ENCODE measurements at places on chromosomes 3 and 15.

DNA sequence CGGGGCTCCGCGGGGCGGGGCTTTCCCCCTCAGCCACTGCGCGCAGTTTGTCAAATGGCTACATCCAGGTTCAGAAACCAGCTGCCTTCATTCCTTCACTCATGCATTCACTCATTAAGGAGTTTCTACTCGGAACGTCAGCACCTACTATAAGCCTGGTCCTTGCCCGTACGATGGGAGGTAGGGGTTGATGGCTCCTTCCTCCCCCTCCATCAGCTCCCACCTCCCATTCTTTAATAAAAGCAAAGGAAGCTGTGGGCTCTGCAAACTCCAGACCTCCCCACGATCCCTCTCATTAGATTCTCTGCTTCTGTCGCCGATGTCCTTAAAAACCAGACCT is 267 bp upstream of the CFAP92 start:
- DNase-seq, result no peak

GRCh38 chr3:15629860-15630597 is 28.5 kb downstream of the BTD start:
- DNase-seq, result peak; percentile 27

DNA sequence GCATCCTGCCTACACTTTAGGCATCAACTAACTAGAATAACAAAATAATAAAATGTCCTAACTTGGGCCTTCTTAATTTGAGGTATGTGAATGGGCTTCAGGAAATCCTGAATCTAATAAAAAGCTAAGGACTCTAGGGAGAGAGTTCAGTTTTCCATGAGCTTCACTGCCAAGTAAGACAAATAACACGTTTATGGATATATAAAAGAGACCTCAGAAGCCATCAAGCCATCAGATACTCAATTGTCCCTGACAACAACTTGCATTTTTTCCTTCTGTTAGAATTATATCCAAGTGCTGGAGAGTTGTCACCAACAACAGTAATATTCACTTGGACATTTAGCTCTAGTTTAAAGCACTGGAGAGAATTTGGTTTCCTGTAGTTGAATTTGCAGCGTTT is 102.4 kb upstream of the IGSF10 start:
- no peak for DNase-seq

DNA sequence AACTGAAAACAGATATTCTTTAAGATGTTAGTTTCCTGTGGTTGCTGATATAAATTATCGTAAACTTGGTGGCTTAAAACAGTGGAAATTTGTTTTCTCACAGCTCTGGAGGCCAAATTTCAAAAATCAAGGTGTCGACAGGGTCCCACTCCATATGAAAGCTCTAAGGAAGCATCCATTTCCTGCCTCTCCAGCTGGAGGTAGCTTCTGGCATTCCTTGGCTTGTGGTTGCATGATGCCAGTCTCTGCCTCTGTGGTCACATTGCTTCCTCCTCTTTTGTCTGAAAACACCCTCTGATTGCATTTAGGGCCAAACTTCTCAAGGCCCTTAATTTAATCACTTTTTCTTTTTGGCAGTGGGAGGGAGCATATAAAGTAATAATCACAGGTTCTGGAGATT is 96.8 kb downstream of the PPM1L start:
- DNase-seq, result no peak

DNA sequence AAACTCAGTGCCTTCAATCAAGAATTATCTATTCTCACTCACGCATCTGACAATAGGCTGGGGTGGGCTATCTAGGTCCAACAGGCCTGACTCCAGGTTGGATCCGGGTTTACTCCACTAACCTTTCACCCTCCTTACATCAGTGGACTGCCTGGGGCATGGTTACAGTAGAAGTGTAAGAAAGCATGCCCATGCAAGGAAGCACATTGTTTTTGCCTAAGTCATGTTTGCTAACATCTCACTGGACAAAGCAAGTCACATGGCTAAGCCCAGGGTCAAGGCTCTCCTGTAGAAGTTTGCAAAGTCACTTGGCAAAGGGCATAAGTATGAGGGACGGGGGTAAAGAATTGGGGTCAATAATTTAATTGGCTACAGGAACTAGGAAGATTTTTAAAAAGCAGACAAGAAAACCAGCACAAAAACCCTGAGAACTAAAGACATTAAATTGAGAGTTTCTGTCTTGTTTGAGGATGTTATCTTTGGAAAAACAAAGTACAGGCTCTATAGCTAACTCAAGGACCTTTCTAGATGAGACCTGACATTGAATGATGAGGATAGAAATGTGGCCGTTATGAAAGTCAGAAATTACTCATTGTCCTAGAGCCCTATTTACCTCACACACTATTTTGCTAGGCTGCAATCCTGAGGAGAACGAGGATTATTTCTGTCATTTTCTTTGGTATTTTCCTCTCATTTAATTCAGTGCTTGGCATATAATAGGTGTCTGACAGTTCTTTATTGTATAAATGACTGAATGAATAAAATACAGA is 214.2 kb downstream of the IL20RB start:
- DNase-seq, result no peak

DNA sequence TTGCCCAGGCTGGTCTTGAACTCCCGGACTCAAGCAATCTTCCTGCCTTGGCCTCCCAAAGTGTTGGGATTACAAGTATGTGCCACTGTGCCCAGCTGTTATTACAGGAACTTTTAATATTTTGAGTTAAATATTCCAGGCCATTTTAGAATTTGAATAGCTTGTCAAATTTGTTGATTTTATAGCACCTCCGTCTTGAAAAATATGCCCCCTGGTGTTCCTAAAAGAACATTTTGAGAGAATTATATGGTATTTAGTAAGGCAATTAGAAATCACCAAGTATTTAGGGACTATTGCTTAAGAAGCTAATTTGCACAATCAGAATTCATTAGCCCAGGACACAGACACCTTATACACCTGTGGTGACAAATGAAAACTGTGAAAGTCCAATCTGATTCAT is 23.7 kb downstream of the PDE8A start:
- DNase-seq, result no peak

- DNase-seq, result no peak
Observed at GRCh38 chr3:126153695-126154360, 26.6 kb downstream of the ALDH1L1 start.

GRCh38 chr3:132062535-132062934 is 27.7 kb upstream of the CPNE4 start:
- no peak for DNase-seq

Measured in NCI-H1930 (cell line).